ENCODE measurements at places on chromosomes 4 and X.

DNA sequence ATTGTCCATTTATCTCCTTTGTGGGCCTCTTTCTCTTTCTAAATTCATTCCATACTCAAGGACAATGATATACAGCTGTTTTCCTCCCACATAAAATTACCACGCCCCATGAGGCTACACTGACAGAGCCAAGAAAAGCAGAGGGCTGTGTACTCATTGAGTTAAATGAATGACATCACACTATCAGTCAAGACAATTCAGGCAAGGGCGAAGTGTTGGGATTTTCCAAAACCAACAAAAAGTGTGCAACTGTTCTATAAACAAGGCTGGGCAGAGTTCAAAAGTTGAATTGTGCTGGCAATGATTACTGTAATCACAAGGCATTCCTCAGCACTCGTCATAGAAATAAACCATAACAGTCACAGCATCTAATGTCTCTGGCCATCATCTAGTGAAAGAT is 799.6 kb upstream of the DIAPH2 start:
- no peak for DNase-seq

GRCh38 chrX:94854251-94854650 is 1180.2 kb downstream of the FAM133A start:
- DNase-seq = no peak

- DNase-seq = no peak
Observed at GRCh38 chr4:168622600-168622999, 125.7 kb downstream of the PALLD start.

DNA sequence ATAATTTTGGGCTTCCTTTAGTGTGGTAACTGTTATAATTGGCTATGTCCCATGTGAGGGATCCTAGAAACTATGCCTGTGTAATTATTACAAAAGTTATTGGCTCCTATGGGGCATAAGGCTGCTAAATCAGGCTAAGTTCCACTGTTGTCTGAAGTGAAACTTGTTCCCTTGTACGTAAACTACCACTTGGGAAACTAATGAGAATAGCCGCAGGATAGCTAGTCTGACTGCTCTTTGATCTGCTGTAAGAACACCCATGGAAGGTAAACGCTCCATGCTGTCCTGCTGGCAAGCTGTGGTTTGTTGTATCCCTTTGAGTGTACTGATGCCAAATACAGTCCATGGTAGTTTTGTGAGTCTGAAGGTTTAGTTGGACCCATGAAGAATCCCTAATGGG is 9.3 kb upstream of the MAOA start:
- no peak for DNase-seq

GRCh38 chrX:45955661-45956060 is 589.6 kb downstream of the ZNF674 start:
- DNase-seq = no peak

DNA sequence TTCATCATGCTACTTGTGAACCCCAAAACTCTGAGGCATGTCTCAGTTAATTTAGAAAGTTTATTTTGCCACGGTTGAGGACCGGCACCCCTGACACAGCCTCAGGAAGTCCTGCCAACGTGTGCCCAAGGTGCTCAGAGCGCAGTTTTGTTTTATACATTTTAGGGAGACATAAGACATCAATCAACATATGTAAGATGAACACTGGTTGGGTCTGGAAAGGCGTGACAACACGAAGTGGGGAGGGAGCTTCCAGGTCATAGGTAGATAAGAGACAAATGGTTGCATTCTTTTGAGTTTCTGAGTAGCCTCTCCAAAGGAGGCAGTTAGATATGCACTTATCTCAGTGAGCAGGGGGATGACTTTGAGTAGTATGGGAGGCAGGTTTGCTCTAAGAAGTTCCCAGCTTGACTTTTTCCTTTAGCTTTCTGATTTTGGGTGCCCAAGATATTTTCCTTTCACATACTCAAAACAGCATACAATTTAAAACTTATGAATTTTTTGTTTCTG is 98.9 kb downstream of the SYTL5 start:
- no peak for DNase-seq

DNA sequence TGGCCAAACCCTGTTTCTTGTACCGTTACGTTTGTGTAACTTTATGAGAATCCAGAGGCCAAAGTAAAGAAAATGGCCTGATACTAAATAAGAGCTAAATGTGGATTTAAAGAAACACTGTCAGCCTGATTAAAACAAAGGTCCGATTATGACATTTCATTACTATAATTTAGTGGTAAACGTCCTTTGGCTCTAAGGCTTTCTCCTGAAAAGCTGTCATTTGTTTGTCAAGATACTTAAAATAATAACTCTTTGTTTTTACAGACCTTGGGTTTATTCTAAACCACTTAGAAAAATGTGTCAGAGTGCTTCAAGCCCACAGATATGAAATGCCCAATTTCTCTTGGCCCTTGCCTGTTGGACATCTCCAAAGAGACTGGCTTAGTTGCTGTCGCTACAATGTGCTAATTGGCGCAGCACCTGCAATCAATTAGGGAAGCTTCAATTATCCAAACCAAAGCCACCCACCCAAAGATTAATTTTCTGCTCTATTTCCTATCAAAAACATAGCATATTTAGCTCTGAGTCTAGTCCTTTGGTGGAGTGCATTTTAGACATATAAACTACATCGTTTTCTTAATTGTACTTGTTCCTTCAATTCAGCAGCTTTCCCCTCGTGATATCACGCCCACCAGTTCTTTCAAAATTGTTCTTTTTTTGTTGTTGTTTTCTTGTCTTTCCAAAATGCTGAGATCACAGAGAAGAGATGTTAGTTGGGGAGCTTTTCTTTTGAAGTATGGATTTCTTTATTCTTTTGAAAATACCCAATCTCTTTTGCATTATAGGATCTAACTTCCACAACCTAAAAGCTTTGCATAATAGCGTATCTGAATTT is 13.6 kb downstream of the SMIM20 start:
- DNase-seq = no peak

GRCh38 chr4:105520819-105521790 is 31.3 kb upstream of the ARHGEF38 start:
- DNase-seq = no peak

DNA sequence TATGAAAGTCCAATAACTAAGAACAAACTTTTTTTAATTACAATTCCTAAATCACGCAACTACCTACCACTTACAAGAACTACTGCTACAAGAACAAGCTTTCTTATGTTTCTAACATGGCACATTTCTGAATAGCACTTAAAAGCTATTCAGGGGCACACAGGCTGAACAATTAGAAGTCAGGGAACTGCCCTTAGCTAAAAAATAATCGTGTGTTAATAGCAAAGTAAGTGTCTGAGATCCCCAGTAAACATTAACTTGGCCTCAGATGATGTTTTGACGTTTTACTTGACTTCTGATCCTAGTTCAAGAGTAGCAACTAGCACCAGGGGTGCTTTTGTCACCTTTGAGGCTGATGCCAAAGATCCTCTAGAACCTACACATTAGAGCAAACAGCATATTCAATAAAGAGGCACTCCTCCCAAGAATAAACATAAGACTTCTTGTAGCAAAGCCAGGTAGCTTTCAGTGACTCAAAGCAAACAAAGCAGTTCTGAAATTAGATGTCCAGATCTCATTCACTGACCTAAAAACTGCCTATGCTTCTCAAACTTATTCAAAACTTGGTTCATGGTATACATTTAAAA is 16.2 kb downstream of the SPOCK3 start:
- DNase-seq = no peak

DNA sequence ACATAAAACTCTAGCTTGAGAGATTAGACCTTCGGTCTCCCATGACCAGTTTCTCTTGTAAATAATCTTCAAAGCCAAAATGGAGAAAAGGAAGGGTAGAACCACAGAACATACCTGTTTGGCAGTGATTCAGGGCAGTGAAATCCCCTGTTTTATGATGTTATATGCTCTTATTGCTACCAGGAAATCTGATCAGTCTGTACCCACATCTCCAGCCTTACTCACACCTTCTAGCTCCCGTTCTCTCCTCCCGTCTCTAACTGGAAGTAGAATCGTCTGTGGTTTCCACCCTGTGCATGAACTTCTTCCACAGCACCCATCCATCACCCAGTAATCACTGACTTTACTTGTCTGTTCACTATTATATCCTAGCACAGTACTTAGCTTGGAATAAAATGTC is 42.9 kb downstream of the NKX6-1 start:
- DNase-seq = no peak

DNA sequence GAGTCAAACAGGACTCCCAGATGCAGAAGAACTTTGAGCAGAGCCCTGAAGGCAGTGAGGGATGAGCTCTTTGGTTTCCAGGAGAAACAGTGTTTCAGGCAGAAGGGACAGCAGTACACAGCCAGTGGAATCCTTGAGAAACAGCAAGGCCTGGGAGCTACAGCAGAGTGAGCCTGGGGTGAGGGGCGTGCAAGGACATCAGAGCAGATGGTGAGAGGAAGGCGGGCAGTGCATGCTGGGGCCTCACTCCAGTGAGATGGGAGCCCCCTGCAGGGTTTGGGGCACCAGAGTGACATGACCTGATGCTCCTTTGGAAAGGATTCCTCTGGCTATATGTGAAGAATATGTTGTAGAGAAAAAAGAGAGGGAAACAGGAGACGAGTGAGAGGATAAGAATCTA is 98.1 kb upstream of the EGFL6 start:
- no peak for DNase-seq

DNA sequence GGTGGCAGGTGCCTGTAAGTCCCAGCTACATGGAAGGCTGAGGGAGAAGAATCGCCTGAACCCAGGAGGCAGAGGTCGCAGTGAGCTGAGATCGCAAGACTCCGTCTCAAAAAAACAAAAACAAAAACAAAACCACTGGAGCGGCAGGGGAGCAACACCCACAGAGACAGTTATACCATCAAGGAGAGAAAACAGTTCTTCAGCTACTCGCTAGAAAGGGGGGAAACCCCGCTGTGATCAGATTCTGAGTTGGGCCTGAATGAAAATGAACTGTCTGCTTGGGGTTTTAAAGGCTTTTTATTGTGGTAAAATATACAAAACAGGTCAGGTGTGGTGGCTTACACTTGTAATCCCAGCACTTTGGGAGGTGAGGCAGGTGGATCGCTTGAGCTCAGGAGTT is 16.8 kb upstream of the IRAK1 start:
- no peak for DNase-seq

All from activated CD8-positive, alpha-beta memory T cell treated with anti-CD3 and anti-CD28 coated beads for 1 hour (primary cell).